ENCODE measurements at places on chromosomes 6 and 20.

DNA sequence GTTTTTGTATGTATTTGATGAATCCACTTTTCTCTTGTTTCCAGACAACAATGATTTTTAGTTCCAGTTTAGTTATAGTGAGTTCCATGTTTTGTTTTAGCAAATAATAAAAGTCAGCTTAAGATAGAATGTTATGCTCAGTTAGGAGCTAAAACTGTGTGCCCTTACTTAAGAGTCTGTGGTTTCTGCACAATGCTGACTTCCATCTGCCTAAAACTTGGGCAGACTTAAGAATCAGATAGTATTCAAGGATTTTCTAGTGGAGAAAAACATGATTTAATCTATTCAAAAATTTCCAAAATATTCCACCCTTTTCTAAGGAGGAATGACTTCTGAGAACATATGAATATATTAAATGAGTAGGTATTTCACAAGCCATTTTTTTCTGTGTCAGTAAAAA, 32.8 kb downstream of the LAMA4 start:
- no peak for DNase-seq

DNA sequence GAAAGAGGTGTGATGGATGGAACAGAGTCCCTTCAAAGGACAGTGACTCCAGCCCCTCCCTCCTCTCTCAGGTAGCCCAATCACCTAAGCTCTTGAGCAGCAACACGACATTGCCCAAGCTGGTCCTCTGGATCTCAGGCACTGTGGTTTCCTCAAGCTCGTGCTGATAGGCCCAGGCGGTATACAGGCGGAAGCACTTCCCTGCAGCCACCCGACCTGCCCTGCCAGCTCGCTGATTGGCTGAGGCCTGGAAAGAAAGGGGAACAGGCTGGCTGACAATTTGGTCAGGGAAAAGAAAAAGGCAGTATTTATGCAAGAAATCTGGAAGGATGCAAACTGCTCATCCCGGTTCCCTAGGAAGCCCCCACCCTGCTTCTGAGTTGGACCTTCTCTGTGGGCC, 9.6 kb downstream of the C6orf136 start:
- DNase-seq, result no peak

GRCh38 chr20:50865591-50865990, 65.6 kb downstream of the ADNP start:
- DNase-seq, result no peak

- no peak for DNase-seq
Observed at GRCh38 chr6:6376845-6377244, 56.4 kb upstream of the F13A1 start.

GRCh38 chr6:100171533-100172321, 177.7 kb upstream of the MCHR2 start:
- no peak for DNase-seq

DNA sequence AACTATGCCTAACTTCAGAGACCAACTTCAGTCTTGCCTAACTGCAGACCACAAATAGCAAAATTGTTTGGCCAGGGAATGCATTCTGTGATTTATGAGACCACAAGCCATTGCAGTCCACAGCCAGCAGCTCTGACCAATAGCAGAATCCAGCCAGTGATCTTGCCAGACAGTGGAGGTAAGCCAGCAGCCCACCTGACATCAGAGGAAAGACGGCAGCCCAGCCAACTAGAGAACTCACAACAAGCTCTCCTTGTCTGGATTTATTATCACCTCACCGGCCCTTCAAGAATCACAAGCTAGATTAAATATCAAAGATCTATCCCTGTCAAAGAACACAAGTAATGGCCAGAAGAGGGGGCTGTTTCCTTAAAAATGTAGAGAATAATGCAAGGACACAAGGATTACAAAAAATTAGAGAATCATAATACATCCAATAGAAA, 66.5 kb upstream of the SLC35F1 start:
- no peak for DNase-seq

All from stimulated activated CD4-positive, alpha-beta T cell treated with anti-CD3 and anti-CD28 coated beads, Interleukin-2, amount 100 ng/mL, for 4 hours (primary cell).